ENCODE measurements at places on chromosomes 13 and 19. TPM values are rescaled to one million over a fixed set of nuclear protein-coding genes. Genes with fewer than 3 reads are reported as not detected.

TEKTIP1 gene
- not detected for total RNA-seq

FOXO1 gene
- 6.3 TPM for total RNA-seq

KCTD12 gene
- 4.1 TPM for total RNA-seq

MARK4 gene
- 12.6 TPM for total RNA-seq

MBD3L1 gene
- total RNA-seq: not detected

ZNF541 gene
- total RNA-seq: not detected

ENOX1 gene
- 0.17 TPM for total RNA-seq

OR4F17 gene
- total RNA-seq: not detected

LCP1 gene
- total RNA-seq: 7.0 TPM

PSG2 gene
- total RNA-seq: not detected

ZNF225 gene
- 2.6 TPM for total RNA-seq

NKPD1 gene
- total RNA-seq: not detected

PSMC4 gene
- total RNA-seq: 199 TPM

SPIB gene
- not detected for total RNA-seq

CACNG6 gene
- 0.94 TPM for total RNA-seq

Measured in epithelial cell of proximal tubule (primary cell).